ENCODE measurements at places on chromosomes 5 and 9. TPM values are rescaled to one million over a fixed set of nuclear protein-coding genes. Genes with fewer than 3 reads are reported as not detected.

Gene SPINK6
- not detected for polyA plus RNA-seq

Gene LIFR
- 8.5 TPM for polyA plus RNA-seq

Gene VLDLR
- polyA plus RNA-seq = 8.6 TPM

Gene SLC6A7
- not detected for polyA plus RNA-seq
